ENCODE measurements at places on chromosomes 7 and 10.

GRCh38 chr10:74078037-74078436 lies 72.6 kb downstream of the AP3M1 start:
- no peak for DNase-seq

DNA sequence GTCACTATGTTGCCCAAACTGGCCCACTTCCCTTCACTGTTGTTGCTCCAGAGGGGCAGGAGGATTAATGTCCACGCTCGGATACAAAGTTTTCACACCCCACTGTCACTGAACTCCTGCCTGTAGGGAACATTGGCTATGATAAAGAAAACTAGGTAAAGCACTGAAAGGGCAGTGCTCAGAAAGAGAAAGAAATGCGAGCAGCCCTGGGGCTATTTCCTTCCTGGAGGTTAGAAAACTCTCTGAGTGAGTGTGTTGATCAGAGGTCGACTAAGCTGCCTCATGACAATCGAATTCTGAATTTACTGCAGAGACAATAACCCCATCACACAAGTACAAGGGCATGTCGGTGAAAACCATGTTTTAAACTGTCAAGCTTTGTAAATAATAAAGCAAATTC lies 227.2 kb upstream of the PITRM1 start:
- DNase-seq, result no peak

GRCh38 chr10:123580426-123580825 lies 85.7 kb upstream of the GPR26 start:
- no peak for DNase-seq

DNA sequence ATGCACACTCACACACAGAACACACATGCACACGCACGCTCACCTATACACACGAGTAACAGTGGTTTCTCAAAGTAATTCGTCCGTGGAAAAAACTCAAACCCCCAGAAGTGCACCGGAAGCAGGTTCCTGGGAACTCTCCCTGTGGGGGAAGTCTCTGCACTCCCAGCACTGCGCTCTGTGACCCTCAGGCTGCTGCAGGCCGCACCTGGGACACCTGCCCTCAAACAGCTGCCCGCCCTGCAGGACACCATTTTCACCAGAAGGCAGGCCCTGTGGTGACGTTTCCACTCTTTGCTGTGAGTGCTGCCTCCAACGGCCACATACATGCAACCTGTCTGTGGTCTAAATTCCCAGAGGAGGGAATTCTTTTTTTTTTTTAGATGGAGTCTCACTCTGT lies 21.3 kb downstream of the YKT6 start:
- no peak for DNase-seq

- no peak for DNase-seq
Observed at GRCh38 chr7:106723398-106723797, 62.4 kb upstream of the CCDC71L start.

- DNase-seq, result no peak
Observed at GRCh38 chr10:108598831-108599230, 1324.5 kb downstream of the XPNPEP1 start.

DNA sequence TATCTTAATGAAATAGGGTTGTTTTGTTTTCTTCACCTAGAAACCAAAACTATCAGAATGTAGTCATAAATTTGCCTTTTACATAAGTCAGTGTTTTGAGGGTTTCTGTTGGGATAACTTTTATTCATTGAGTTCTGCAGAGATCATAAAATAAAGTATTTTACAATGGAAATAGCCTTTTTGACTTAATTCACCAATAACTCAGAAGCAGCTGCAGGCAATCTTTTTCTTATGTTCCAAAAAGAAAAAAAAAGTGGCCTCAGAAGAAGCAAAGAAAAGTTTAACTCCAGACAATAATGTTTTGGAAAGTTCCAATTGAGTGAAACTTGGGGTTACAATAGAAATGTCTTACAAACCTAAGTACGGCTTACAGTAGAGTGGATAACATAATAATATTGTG lies 491.7 kb upstream of the NRP1 start:
- DNase-seq, result no peak

DNA sequence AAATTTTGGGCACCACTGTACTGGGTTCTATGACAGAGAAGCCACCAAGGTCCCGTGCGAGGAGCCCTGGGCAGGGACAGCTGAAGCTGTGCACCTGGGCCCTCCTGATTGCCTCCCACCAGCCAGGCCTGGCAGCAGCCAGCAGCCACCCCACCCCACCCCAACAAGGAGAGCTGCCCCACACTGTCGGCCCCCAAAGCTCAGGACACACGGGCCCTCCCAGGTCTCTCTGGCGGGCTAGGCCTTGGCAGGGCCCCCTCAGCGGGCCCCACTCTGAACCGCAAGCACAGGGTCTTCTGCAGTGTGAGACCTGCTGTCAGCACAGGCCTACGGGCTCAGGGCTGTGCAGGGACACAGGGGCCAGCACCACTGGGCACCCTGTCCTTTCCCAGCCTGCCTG lies 5.5 kb downstream of the GPR146 start:
- no peak for DNase-seq

DNA sequence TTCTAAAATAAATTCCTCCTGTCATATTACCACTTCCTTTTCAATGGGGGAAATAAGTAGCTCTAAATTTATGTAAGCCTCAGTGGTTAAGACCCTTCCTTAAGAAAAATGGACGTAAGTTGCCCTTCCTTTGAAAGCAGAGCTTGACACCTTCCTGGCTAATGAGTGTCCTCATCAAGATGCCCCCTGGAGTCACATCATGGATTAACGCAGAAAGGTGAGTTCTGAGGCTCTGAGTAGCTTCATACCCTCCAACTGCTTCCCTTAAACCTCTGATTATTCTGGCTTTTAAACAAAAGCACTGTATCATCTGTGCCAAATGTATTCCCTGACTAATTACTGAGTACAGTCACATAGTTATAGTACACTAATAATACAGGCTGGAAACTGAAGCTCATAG lies 14.7 kb downstream of the KCTD7 start:
- no peak for DNase-seq

DNA sequence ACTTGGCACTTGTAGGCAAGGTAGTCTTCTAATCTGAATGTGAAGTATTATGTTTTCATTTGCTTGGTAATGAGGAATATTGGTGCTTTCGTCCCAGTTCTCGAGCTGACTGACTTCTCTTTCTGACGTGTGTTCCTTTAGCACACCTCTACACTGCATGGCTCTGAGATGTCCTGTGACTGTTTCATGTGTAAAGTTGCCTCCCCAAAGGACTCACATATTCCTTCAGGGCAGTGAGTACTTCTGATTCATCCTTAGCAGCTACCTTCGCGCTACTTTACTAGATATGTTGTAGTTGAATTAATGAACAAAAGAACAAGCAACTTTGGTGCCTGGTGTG lies 113.7 kb downstream of the EGFR start:
- DNase-seq, result no peak

- DNase-seq, result no peak
Observed at GRCh38 chr10:62511656-62512055, 137.5 kb downstream of the ZNF365 start.

GRCh38 chr7:3279147-3279818 lies 21.8 kb upstream of the SDK1 start:
- DNase-seq, result no peak

- DNase-seq, result no peak
Observed at GRCh38 chr7:116731023-116731395, 59.0 kb downstream of the MET start.

DNA sequence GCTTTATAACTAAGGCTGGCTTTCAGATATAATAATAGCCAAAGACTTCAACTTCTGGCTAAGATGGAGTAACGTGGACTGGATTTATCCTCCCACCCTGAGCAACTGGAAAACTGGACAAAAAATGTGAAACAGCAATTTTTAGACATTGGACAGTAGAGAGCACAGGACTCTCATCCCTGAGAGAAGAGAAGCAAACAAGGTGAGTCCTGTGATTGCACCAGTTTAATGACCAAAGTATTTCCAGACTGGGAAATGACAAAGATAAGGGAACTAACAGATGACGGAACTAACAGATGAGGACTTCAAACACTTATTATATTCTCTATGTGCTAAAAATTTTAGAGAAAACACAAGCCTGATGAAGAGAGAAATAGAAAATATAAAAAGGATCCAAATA lies 175.7 kb upstream of the SLC25A13 start:
- DNase-seq, result no peak

- DNase-seq, result no peak
Observed at GRCh38 chr10:35063837-35064454, 26.2 kb downstream of the CUL2 start.

DNA sequence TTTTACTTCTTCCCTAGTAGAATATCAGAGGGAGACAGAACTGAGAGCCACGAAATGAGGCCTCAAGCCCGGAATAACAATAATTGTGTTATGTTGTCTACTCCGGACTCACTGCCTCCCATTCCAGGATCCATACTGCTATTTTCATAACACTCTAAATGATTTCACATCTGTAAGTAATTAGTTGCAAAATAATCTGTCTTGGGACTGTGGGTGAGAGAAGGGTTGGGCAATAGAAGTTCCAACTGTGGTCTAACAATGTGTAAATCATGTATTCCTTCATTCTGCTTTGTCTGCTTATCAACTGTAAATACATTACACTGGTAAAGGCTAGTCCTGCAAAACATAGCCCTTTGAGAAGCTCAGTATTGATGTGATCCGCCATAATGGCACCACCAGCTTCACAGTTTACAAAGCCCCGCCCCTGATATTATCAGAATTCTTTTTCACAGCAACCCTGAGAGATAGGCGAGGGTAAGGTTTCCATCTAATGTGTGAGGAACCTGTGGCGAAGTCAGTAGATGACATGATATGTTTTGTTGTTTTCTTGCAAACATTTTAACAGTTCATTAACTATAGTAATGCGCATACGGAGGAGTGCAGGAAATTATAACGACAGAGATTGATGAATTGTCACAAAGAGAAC lies 265.7 kb upstream of the BMPER start:
- peak; percentile 76 for DNase-seq
